ENCODE measurements at places on chromosomes 16 and 17. TPM values are rescaled to one million over a fixed set of nuclear protein-coding genes. Genes with fewer than 3 reads are reported as not detected.

The ZPBP2 gene
- not detected for total RNA-seq

The ITGAD gene
- not detected for total RNA-seq

The KIF2B gene
- not detected for total RNA-seq

The PRSS8 gene
- not detected for total RNA-seq

The CA4 gene
- total RNA-seq: not detected

The IRX5 gene
- 1.0 TPM for total RNA-seq

The IRF8 gene
- total RNA-seq: not detected

GRCh38 chr16:18800775-18801144, 589 bp downstream of the ARL6IP1 start:
- H3K27me3 ChIP-seq: no peaks in the 10 kb centered on the region
- peaks cover 53% of the 10 kb centered on the region for H3K4me1 ChIP-seq
- peak overlapping the region; percentile 96 for H3K4me3 ChIP-seq
- peak overlapping the region; percentile 97 for H3K27ac ChIP-seq
- DNase-seq: no peak

GRCh38 chr16:67386861-67387455, 6.3 kb downstream of the TPPP3 start:
- H3K27me3 ChIP-seq: peaks cover 18% of the 10 kb centered on the region
- no peak overlapping the region for H3K27ac ChIP-seq
- no peaks in the 10 kb centered on the region for H3K4me1 ChIP-seq
- H3K36me3 ChIP-seq: peaks cover 1% of the 10 kb centered on the region

DNA sequence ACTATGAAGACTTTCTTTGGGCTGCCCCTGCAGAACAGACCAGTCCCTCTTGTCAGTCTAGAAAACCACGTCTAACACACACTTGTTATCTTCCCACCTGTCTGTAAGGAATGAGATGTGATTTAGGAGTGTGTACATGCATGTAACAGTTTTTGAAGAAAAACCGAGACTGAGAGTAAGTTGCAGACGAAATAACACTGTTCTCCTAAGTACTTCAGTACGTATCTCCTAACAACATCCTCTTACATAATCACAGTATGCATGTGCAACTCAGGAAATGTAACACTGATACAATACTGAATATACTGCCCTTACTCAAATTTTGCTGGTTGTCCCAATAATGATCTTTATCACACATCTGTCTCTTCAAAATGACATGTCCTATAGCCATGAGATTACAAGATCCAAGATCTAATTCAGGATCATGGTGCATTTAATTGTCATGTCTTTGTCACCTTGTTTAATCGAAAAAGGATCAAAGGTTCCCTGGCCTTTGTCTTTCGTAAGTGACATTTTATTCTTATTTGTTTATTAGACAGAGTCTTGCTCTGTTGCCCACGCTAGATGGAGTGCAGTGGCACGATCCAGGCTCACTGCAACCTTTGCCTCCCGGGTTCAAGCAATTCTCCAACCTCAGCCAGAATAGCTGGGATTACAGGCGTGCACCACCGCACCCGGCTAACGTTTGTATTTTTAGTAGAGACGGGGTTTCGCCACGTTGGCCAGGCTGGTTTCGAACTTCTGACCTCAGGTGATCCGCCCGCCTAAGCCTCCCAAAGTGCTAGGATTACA, 25.6 kb downstream of the CREBBP start:
- no peak overlapping the region for H3K27ac ChIP-seq
- no peak for DNase-seq
- H3K4me1 ChIP-seq: peaks cover 52% of the 10 kb centered on the region

DNA sequence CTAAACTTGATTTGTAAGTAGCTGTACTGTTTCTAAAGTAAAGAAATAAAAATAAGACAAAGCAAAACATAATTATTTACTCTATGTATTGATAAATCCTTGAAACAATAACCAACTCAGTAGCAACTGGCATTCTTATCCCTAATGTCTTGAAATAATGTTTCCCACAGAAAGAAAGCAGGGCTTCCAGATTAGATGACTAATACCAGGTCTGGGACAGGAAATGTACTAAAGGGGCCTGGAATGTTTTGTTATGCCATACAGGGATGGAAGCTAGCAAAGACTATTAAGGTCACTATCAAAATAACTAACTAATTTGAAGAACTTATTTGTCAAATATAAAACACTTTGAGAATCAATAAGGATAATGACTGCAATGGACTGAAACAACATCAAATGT, 82.1 kb downstream of the CFDP1 start:
- no peak for DNase-seq
- H3K4me1 ChIP-seq: peaks cover 36% of the 10 kb centered on the region
- H3K27me3 ChIP-seq: no peaks in the 10 kb centered on the region

GRCh38 chr16:86490859-86491639, 19.3 kb upstream of the FOXF1 start:
- peaks cover 91% of the 10 kb centered on the region for H3K27me3 ChIP-seq
- no peaks in the 10 kb centered on the region for H3K4me1 ChIP-seq
- H3K36me3 ChIP-seq: peaks cover 1% of the 10 kb centered on the region
- H3K4me3 ChIP-seq: no peak overlapping the region
- peak; percentile 35 for DNase-seq
- H3K27ac ChIP-seq: no peak overlapping the region

DNA sequence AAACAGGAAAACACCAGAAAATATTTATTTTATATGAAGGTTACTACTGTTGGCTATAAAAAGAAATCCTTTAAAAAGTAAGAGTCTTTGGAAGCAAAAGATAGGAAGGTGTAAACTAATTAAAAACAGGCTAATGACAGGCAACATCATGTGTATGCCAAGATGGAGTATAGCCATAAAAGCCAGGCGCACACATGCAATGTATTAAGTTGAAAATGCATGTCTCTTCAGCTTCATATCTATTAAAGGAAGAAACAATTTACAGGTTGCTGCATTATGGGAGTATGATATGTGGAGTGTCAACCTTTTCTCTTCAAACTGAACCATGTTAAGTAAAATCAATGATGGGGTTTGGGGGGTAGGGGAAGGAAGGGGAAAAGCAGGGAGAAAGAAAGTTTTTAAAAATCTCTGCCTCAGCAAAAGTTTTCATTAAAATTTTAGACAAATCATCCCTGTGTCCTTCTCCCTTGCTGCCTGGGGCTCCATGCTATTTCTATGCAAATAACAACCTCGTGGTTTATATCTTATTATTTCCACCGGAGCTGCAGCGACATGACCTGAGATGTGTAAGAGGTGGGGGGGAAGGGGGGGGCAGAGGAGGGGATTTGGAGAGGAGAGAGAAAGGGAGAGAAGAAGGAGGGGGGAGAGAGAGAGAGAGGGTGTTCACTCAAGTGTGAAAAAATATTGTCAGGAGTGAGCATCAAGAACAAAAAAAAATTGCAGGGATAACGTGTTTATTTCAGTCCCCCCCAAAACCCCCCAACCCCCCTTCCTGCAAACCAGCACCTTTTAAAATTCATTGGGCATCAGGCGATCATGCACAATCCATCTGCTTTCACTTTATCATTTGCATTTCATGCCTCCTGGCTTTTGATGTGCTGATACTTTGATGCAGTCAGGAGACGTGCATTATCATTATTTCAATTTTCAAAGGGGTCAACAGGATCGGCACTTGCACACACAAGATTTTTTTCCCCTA, 197.6 kb downstream of the AATF start:
- peaks cover 5% of the 10 kb centered on the region for H3K4me1 ChIP-seq
- H3K27ac ChIP-seq: no peak overlapping the region
- no peaks in the 10 kb centered on the region for H3K27me3 ChIP-seq
- H3K36me3 ChIP-seq: peaks cover 6% of the 10 kb centered on the region
- DNase-seq: no peak

DNA sequence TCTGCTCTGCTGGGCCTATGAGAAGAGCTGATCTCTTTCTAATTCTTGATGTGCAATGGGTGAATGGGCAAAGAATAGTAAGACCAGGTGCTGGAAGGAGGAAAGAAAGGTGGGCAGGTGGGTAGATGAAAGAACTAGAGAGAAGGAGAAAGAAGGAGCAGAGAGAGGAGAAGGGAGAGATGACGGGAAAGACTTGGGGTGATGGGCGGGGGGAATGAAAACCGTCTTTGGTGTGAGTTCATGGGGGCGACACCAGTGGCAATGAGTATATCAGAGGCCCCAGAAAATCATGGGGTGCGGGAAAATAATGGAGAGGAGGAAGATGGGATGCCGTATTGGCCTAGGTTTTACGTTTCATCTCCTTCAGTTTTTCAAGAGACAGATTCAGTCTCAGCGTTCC, 128.8 kb upstream of the PLCG2 start:
- DNase-seq: no peak
- H3K4me1 ChIP-seq: peaks cover 48% of the 10 kb centered on the region
- H3K4me3 ChIP-seq: no peak overlapping the region
- H3K36me3 ChIP-seq: peaks cover 2% of the 10 kb centered on the region
- H3K27me3 ChIP-seq: no peaks in the 10 kb centered on the region

DNA sequence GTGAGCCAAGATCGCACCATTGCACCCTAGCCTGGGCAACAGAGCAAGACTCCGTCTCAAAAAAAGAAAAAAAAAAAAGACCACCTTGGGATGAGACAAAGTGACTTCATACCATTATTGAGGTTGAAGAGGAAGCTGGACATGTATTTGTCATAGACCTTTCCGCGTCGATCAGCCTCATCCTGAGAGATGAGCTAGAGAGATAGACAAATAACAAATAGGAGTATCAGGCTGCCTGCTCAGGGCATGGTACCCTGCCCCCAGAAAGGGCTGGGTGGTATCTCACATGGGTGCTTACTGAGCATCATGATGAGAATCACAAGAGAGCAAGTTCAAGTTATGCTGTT, 22.1 kb downstream of the CNTNAP1 start:
- no peak for DNase-seq
- H3K27me3 ChIP-seq: no peaks in the 10 kb centered on the region
- H3K36me3 ChIP-seq: peaks cover 41% of the 10 kb centered on the region
- H3K27ac ChIP-seq: no peak overlapping the region

DNA sequence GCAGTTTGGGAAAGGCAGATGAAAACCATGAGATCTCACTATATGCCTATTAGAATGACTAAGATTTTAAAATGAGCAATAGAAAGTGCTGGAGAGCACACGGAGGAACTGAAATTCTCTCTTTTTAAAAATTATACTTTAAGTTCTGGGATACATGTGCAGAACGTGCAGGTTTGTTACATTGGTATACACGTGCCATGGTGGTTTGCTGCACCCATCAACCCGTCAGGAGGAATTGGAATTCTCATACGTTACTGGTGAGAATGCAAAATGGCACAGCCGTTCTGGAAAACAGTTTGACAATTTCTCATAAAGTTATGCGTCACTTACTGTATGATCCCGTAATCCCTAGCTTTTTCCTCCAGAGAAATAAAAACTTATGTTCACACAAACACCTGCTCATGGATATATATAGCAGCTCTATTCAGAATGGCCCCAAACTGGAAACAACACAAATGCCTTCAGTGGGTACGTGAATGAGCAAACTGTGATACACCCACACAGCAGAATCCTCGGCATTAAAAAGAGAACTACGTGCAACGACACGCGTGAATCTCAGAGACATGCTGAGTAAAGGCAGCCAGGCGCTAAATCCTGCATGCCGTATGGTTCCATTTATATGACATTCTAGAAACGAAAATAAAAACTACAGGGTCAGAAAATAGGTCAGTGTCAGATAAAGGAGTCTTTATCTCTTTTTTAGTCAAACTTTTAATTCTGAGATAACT, 11.8 kb downstream of the PIK3R6 start:
- DNase-seq: no peak
- H3K27me3 ChIP-seq: no peaks in the 10 kb centered on the region
- no peaks in the 10 kb centered on the region for H3K36me3 ChIP-seq
- H3K4me3 ChIP-seq: no peak overlapping the region
- H3K4me1 ChIP-seq: peaks cover 33% of the 10 kb centered on the region

- no peak overlapping the region for H3K27ac ChIP-seq
- H3K4me3 ChIP-seq: no peak overlapping the region
- no peaks in the 10 kb centered on the region for H3K36me3 ChIP-seq
Observed at GRCh38 chr17:73635101-73635817, 9.0 kb downstream of the SDK2 start.

DNA sequence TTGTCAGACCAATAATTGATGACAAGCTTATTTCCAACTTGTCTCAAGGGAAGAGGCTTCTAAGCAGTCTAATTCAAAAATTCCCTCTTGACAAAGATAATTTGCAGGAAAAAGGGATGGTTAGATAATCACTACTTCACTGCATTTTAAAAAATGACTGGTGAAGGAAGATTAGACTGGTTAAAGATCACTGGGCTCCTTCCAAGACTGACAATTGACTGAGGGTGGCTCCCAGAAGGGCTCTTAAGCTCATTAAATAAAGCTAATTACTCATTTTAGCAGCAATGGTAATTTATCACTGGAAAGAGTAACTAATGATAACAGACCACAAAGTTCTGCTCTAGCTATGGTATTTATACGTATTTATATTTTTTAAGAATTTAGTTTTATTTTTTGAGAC, 4.4 kb upstream of the HEATR3 start:
- H3K27me3 ChIP-seq: no peaks in the 10 kb centered on the region
- DNase-seq: no peak
- H3K4me1 ChIP-seq: peaks cover 3% of the 10 kb centered on the region
- no peak overlapping the region for H3K27ac ChIP-seq

- H3K27me3 ChIP-seq: peaks cover 41% of the 10 kb centered on the region
- no peak overlapping the region for H3K27ac ChIP-seq
- no peaks in the 10 kb centered on the region for H3K36me3 ChIP-seq
- DNase-seq: no peak
- no peaks in the 10 kb centered on the region for H3K4me1 ChIP-seq
Observed at GRCh38 chr16:56226845-56227525, 35.7 kb downstream of the GNAO1 start.

Measured in chondrocyte (in vitro differentiated cells).